ENCODE measurements at places on chromosomes 12 and 14.

GRCh38 chr12:94806617-94807016 lies 156.3 kb upstream of the TMCC3 start:
- no peak for DNase-seq

- DNase-seq, result peak; percentile 52
Observed at GRCh38 chr12:52082988-52083637, 3.6 kb downstream of the SMIM41 start.

GRCh38 chr12:15701206-15701605 lies 88.0 kb downstream of the EPS8 start:
- peak; percentile 75 for DNase-seq

- DNase-seq, result no peak
Observed at GRCh38 chr14:94356379-94357056, 31.9 kb downstream of the SERPINA1 start.

- DNase-seq, result no peak
Observed at GRCh38 chr14:102424923-102425322, 62.2 kb downstream of the TECPR2 start.

DNA sequence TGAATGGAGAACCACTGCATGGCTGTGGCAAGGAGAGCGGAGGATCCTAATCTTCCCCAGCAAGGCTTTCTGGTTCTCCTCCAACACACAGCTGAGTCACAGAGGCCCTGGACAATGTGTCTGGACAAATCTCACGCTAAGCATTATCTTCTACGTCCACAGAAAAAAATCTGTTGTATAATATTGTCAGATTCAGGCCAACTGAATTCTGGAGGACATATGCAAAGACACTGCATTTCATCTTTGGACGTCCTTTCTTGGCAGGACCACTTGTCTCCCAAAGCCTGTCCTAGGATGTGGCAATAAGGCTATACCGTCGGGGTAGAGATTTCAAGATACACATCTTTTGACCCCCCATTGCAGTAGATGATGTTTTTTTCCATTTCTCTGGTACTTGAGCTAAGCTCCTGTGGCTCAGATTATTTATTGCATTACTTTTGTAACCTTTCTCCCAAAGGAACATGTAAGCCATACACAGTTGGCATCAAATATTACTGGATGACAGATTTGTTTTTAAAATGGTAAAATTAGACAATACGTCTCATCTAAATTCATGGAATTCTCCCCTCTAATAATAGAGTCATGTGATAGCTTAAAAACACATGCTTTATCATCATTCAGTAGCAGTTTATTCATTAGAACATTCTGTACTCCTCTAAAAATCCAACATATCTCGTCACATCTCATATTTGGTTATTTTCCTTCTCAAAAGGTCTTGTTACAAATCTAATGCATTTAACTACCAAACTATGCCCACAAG lies 19.4 kb downstream of the LMO3 start:
- no peak for DNase-seq

- DNase-seq, result no peak
Observed at GRCh38 chr12:44347145-44347544, 511.3 kb downstream of the TMEM117 start.

GRCh38 chr12:13173012-13173932 lies 23.3 kb upstream of the EMP1 start:
- no peak for DNase-seq

GRCh38 chr14:61418746-61419145 lies 97.4 kb downstream of the PRKCH start:
- DNase-seq, result no peak

DNA sequence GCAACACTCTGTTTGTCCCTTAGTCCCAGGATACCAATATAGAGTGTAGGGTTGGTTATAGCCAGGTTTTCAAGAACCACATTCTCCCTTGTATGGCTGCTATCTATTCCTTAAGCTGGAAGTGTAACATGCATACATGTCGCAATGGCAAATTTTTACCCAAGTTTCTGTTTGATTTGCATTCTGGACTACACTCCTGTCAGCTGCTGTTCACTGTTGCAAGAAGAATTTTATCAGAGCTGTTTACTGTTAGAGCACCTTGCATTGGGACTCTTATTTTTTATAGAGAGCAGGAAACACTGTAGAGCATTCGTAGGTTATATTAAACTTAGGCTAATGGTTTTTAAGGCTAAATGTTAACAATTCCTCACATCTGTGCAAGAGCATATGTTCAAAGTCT lies 376.0 kb upstream of the LRFN5 start:
- no peak for DNase-seq

- DNase-seq, result no peak
Observed at GRCh38 chr14:61652526-61653262, 42.6 kb upstream of the HIF1A start.

GRCh38 chr12:52521568-52522266 lies 1.5 kb upstream of the KRT5 start:
- peak; percentile 62 for DNase-seq

GRCh38 chr12:118350908-118351559 lies 21.7 kb downstream of the TAOK3 start:
- DNase-seq, result no peak

DNA sequence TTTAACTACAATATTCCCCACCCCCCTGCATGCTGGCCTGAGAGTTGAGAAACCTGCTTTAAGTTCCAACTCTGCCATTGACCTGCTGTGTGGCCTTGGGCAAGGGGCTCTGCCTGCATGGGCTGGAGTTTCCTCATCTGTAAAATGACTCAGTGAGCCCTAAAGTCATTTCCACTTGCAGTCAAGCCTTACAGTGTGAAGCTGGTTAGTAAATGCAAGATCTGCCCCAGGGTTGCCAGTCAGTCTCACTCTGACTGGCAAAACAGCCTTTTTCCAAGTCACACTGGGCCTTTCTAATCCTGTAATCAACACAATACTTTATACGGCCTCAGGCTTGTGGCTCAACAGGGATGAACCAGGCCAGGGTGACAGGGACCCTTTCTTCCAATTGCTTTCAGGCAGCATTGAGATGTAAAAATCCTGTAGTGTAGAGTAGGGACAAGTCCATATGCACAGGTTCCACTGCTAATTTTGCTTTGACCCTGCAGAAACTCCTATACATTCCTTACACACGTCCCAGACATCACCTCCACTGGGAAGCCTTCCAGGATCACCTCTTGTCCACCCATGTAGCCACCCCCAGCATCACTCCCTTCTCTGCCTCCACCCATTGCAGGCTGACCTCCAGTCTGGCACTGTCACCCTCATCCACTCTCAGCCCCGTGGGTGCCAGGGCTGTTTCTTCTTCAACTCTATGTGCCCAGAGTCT lies 42.6 kb upstream of the PRIMA1 start:
- DNase-seq, result no peak

DNA sequence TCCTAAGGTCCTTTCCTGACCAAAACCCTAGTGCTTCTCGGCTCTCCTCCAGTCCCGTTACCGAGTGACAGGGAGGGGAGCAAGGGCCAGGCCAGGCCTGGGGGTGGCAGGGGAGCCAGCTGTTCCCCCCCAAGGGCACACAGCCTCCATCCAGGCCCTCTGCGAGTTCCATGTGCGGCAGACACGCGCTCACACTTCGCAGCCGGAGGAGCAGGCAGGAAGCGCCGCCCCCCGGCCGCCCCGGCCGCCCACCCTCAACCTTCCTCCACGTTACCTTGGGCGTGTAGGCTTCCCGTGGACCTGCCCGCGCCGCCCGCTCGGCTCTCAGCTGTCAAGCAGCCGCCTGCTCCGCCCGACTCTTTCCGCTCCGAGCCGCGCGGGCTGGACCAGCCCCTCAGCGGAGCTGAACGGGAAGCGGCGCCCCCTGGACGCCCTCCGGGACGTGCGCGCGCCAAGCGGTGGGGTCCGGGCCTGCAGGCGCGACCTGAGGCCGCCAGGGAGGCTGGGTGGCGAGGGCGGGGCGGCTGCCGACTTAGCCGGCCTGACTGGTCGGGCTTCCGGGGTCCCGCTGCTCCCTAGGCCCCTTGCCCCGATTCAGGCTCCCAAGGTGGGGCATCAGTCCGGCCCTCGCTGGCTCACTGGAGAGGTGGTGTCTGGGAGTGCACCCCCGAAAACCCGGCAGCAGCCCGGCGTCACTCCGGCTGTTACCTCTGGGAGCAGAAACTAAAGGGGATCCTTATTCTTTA lies at the start of gene CRACR2A:
CRACR2A (minus strand) TSS at position 369 of the 746 bp plus-strand sequence. CDS start 56,110 bp downstream, outside the sequence.
- DNase-seq, result peak; percentile 74

GRCh38 chr12:71070416-71071128 lies 87.2 kb downstream of the TSPAN8 start:
- DNase-seq, result no peak

DNA sequence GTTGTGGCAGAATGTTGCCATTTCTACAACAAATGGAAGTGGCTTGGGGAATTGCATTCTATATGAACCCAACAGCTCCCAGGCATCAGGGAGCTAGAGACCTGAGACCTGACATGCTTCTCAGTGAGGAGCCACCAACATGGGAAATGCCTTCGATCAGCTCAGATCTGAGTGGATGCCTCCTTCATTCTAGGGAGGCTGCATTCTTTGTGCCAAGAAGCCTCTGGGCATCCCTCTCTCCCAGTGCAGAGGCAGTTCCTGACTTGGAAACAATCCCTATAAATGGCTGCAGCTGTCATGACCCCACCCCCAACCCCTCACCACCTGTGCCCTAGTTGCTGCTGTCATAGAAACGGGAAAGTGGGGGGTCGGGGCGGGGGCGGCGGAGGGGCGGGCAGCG lies 196.3 kb downstream of the PPM1H start:
- no peak for DNase-seq

GRCh38 chr14:100119251-100119650 lies 40.2 kb downstream of the DEGS2 start:
- DNase-seq, result no peak

- no peak for DNase-seq
Observed at GRCh38 chr14:22657861-22658260, 13.7 kb upstream of the OR6J1 start.

- DNase-seq, result no peak
Observed at GRCh38 chr12:29492891-29493290, 4.6 kb downstream of the OVCH1 start.

DNA sequence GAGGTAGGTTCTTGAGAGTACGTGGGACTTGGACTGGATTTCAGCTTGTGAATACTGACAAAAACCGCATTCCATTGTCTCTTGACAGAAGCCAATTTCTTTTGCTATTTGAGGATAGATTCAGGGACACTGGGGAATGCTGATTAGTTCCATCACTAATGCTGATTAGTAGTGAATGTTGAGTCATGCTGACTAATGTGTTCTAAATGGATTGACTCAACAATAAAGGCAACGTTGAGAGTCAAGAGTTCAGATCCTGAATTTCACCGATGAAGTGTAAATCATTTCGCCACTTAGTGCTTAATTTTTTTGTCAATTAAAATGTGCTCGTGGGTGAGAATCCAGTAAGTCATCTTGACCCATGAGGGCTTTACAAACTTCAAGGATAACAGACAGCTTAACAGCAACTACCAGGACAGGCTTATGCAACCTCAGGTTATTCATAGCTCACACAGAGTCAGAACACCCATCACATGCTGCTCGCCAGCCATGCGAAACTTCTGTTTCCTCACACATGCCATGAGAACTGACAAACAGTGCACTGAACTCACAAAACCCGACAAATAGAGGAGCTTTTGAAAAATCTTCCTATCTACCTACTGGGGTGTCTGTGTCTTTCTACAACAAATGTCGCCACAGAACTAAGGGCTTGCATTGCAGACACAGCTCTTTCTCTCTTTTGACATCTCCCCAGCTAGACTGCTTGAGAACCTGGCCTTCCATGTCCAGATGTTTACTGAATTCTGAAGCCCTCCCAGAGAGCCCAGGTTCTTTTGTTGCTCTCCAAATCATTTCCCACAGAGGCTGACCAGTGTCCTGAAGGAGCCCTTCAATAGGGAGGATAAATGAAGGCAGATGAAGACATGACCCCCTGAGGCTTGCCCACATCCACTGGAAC lies 316.4 kb downstream of the ZFP36L1 start:
- DNase-seq, result no peak

DNA sequence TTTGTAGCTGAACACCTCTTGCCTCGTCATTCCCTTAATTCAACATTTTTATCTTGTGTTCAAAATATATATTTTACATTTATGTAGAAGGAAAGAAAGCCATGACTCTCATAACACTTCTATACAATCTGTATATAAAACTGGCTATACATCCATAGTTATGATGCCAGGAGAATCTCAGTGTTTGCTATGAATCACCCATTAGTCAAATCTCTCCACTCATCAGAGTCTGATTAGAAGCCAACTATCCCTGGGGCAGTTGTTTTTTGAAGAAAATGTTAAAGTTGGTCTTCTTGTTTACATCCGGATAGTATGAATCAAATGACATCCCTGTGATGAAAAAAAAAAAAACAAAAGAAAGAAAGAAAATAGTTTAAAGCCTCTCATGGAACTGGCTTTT lies 503.9 kb downstream of the NELL2 start:
- DNase-seq, result no peak

- no peak for DNase-seq
Observed at GRCh38 chr12:1293901-1294300, 300.5 kb downstream of the FBXL14 start.

- DNase-seq, result no peak
Observed at GRCh38 chr14:104031384-104031783, 54.1 kb upstream of the ASPG start.

- DNase-seq, result no peak
Observed at GRCh38 chr12:69619050-69619449, 8.3 kb upstream of the LRRC10 start.

DNA sequence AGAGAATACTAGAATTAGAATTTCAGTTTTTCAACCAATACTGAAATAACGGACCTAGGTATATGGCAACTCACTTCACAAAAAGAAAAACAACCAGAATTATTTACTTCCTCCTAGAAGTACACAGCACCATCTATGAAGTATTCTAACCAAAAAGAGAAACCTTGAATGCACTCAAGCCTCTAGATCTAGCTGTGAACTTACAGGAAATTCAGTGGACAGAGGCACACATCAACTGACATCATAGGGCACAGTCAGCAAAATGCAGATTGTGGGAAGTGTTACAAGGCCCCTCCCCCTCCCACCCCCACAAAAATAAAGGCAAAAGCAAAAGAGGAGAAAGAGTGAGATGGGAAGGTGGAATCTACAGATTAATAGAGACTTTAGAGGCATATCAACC lies 102.4 kb downstream of the TMTC1 start:
- no peak for DNase-seq

GRCh38 chr12:77042833-77043232 lies 22.5 kb downstream of the E2F7 start:
- no peak for DNase-seq

GRCh38 chr12:27018037-27018436 lies 3.9 kb upstream of the TM7SF3 start:
- DNase-seq, result no peak

DNA sequence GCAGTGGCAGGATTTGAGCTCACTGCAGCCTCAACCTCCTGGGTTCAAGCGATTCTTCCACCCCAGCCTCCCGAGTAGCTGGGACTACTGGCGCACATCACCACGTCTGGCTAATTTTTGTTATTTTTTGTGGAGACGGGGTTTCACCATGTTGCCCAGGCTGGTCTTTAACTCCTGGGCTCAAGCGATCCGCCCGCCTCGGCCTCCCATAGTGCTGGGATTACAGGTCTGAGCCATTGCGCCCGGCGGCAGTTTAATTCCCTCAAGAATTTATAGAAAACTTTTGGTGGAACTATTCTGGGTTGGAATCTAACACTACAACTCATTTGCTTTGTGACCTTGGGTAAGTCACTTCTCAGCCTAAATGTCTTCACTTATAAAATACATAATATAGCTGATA lies 1.8 kb upstream of the SP1 start:
- no peak for DNase-seq

All from LoVo (cell line).